ENCODE measurements at places on chromosomes 16 and 17.
A peak's percentile ranks its signal among the peaks of the same experiment; 100 is the strongest.

GRCh38 chr17:55454906-55455474 is 33.4 kb upstream of the MMD start:
- no peak for DNase-seq

- no peak for DNase-seq
Measured at GRCh38 chr17:78959803-78960202, 19.9 kb downstream of the LGALS3BP start.

DNA sequence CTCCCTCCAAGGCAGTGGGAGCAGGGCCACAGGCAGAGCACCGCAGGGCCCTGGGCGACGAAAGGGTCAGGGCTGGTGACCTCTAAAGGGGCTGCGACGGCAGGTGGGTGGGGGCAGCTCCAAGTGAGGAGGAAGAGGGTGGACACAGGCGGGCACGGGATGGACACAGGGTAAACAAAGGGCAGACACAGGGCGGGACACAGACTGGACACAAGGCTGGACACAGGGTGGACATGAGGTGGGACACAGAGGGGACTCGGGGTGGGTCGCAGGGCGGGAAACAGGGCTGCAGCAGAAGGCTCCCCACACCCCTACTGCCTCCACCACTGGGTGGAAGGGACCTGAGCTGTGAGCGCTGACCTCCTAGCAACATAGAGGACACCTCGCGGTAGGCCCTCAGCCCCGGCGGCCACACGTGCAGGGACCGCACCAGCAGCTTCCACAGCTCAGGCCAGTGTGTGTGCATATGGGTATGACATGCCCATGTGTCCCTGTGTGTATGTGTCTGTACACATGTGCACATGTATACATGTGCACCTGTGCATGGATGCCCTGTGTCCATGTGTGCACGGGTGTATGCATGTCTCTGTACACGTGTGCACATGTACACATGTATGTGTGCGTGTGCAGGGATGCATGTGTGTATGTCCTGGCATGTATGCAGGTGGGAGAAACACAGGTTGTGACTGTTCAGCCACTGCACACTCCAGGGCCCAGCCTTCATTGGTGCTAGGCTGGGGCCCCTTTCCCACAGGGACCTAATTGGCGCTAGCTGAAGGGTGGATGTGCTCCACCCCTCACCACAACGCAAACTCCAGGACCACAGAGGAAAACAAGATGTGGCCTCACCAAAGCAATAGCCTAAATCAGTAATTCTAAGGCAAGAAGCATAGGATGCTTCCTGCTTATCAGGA is 7.6 kb downstream of the LMF1 start:
- DNase-seq: no peak

GRCh38 chr17:72982680-72983079 is 109.8 kb downstream of the SLC39A11 start:
- no peak for DNase-seq

GRCh38 chr16:85327731-85328675 is 215.7 kb upstream of the CIBAR2 start:
- DNase-seq: peak; percentile 73

GRCh38 chr17:80382956-80383355 is 32.0 kb upstream of the ENDOV start:
- DNase-seq: no peak

DNA sequence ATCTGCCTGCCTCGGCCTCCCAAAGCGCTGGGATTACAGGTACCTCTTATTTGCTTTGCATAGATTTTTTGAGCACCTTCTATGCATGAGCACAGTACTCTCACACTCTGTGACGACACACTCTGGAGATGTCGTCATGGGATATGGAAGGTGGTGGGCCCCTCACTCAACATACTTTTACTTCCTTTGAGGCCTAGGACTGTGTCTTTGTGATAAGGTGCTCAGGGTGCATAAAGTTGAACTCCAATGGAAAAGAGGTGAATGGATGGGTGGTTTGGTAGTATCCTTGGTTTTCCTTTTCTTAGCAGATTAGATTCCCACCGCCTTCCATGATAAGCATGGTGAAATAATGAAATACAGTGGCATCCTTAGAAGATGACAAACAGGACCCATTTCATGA is 6.1 kb upstream of the CDK5RAP3 start:
- no peak for DNase-seq
